ENCODE measurements at places on chromosomes 6 and 20.
A peak's percentile ranks its signal among the peaks of the same experiment; 100 is the strongest.

DNA sequence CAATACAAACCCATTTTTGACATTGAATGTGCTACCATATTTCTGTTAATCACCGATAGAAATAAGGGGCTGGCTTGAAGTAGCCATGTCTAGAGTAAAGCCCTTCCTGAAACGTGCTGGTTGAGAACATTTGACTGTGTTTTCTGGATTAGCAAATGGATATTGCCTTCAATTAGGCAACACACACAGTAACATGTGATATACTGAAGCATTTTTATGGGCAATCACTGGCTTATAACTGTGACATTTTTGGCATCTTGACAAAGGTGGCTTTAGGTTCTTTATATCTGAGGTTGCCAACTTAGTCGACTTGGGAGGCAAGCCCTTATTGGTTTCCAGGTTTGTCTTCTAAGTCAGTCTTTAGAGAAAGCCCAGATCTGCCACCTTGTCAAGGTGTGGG, 292.9 kb downstream of the BTBD3 start:
- DNase-seq, result no peak

DNA sequence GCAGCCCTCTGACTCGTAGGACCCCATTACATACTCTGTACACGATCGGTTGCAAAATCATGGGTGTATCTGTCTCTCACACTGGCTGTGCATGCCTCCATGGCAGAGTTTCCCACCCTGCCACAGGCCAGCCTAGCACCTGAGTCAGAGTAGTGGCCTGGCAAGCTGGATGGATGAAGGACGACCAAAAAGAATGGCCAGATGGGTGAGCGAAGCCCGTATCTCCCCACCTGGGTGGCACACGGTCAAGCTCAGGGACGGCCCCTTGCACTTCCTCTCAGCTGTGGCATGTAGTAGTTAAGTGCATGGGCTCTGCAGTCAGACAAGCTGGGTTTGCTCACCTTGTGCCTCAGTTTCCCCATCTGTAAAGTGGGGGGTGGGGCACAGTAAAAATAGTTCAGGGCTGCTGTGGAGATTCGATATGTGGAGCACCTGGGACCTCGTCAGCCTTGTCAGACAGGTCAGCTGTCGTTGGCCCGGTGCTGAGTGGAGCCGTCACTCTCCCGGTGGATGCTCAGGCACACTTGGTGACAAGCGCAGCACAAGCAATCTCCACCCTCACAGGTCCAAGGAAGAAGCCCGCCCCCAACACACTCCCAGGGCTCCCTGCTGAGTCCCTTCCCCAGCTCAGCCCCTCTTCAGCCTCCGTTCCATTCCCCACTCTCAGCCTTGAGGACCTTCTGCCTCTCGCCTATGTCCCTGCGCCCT, 12.6 kb downstream of the CPNE5 start:
- no peak for DNase-seq

DNA sequence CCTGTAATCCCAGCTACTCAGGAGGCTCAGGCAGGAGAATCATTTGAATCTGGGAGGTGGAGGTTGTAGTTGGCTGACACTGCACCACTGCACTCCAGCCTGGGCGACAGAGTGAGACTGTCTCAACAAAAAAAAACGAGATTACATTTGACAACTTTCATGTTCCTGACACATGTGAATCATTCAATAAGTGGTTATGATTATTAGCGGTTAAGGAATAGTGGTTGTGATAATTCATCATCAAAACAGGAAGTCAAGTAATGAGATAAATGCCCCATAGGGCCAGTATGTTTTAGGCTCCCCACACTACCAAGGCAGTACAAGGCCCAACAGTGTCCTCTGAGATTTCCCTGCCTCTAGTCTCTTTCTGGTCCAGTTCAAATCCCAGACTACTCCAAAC, 2.5 kb downstream of the HDDC2 start:
- DNase-seq, result no peak

DNA sequence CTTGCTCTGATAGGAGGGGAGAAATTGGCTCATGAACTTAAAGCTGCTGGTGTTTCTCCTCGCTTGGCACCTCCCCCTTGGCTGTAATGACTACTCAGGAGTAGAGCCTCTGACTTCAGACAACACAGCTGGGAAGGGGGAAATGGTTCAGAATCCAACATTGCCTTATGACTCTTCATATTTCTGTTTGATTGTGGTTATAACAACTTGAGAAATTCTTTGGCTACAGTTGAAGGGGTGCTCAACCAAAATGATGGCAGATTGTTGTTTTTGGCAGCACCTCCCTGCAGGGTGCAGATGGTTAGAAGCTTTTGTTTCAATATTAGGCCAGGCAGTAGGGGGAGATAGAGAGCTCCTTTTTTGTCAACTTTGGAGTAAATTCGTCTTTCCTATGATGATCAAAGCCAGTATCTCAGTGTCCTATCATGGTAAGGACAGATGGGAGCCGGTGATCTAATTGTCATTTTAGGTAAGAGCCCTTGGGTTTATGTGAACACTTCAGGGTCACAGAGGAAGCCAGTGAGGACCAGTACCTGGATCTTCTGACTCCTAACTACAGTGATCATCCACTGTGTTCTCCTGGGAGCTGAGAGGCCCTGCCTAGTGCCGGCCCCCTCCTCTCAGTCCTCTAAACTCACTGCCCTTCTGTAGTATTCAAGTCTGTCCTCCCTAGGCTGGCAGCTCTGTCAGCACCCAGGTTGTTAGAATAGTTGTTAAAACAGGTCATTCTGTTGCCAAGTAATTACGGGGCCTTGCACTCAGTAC, 39.9 kb downstream of the RPRD1B start:
- DNase-seq, result peak; percentile 92

DNA sequence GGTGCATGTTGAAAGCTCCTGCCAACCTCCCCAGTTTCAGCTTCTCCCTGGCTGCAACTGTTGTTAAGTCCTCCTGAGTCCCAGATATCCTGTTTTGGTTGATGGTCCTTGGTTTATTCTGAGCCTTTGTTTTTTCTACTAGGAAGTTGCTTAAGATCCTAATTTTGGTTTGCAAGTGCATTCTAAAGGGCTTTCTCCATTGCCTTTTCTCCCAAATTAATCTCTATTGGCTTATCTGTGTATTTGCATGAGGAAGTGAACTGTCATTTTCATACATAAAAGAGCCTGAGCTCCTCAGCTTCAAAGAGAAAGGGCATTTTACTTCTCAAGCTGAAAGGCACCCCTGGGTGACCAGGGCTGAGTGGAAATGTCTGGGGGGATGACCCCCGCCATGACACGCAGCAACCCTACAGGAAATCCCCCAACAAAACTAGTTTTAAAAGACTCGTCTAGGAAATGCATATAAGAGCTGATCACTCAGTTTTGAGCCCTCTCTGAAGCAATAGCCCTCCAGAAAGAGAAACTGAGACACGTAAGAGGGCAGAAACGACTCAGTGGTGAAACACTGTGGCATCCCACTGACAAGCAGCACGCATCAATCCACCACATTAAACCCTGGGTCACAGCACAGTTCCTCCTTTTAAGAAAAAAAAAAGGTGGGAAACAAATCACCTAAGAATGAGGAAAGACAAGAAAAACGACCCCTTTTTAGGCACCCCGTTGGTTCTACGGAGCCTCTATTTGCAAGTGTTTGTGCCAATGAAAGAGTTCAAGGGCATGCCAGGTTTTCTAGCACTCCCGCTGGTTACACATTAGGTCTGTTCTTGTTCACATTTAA, 140.9 kb downstream of the THBS2 start:
- DNase-seq, result no peak

- no peak for DNase-seq
These were observed 147.9 kb upstream of the PDE7B start for GRCh38 chr6:135703621-135704020.

DNA sequence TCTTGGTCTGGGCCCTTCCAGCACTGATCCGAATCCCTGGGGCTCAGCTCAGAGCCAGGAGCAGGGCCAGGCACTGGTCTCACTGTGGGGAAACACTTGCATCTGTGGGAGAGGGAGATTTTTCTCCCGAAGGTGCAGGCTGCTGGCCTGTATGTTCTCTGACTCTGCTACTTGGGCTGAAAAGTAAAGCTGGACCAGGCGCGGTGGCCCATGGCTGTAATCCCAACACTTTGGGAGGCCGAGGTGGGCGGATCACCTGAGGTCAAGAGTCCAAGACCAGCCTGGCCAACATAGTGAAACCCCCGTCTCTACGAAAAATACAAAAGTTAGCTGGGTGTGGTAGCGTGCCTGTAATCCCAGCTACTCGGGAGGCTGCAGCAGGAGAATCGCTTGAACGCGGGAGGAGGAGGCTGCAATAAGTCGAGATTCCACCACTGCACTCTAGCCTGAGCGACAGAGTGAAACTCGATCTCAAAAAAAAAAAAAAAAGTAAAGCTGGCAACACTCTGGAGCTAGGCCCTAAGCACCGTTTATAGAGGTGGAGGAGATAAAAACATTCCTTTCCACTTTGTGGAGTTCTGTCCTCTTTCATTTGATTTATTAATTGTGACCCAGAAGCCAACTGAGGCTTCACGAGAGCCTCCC, 41.7 kb downstream of the JPH2 start:
- no peak for DNase-seq

- DNase-seq, result no peak
These were observed at the start of gene CYP24A1 for GRCh38 chr20:54173653-54174456. TSS of gene CYP24A1 (minus strand) at chr20:54173986. CDS start at chr20:54173579, 407 bp downstream.

DNA sequence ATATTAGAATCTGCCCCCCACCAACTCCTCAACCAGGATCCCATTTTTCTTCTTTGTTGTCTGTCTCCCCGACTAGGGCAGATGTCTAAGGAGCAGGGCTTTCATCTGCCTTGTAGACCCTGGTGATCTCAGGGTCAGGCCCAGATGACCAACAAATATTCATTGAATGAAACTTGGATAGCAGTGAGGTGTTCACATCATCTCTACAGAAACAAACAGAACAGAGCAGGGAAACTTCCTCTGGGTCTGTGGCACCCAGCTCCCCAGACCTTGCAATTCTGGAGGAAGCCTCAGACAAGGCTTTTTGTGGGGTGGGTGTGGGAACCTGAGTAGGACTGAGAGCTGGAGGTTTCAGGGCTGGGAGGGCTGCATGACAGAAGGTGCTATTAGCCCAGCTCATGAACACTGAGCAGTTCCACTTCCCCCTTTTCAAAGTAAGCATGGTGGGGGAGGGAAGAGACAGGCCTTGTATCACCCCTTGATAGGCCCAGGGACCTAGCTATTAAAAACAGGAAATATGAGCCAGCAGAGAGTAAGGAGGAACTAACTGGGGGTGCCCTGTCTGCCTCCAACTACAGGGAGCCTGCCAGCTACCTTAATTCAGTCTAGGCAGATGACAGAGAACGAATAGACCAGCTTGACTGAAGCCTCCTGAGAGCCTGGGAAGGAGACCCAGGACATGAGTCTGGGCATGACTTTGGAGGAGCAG, 37.3 kb upstream of the TOP1 start:
- DNase-seq, result no peak

GRCh38 chr6:108556866-108557493, 3.7 kb upstream of the FOXO3 start:
- no peak for DNase-seq

GRCh38 chr6:25066593-25066992, 130.8 kb upstream of the RIPOR2 start:
- DNase-seq, result no peak

DNA sequence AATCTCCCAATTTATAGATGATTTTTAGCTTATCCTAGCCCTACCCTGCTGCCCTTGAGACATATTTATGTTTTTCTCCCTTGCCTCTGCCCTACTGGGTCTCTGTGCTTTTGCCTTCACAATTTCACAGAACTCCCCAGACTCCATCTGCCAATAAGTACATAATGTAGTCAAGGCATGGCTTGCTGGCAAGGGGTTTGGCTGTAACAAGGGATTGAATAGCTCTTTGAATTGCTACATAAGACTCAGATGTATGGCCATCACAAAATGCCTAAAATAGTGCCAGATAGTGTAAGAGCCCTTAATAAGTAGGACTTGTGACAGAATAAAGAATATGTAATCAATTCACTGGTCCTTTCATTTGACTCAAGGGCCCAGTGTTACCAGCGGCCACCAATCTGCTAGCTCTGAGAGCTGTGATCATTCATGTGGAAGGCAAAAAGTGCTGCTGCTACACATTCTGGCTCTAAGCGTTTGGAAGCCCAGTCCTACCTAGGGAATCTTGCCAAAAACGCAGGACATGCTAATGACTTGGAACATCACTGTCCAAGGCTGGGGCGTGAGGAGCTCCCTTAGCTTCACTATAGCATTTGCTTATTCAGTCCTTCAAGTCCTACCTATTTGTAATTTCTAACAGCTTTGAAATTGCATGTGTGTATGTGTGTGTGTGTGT, 20.5 kb downstream of the CLVS2 start:
- no peak for DNase-seq

DNA sequence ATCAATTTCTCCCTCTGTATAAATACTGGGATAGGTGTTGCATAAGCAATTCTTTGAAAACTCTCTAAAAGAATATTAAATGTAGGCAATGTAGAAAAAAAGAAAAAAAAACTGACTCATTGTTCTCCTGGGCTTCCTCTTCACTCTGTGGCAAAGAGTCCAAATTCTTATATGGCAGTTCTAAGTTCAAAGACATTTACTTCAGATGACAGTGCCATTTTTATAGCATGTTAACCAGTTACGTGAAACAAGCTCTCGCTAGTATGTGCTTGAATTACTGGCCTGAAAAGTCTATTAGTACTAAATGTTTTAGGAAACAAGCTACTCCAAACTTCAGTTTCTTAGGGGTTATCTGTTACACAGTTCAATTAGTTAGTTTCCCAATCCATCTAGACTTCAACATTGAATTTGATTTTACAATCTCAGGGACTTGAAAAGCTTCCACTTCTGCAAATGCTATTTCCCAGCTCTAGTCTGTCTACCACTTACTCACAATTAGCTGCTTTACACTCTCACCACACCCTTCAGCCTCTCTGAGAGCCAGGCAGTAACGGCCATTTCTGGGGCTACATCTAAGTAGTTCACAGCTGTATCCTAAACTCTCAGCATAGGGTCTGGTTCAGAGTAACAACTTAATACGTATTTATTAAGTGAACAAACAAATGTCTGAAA, 100.4 kb downstream of the OGFRL1 start:
- no peak for DNase-seq

DNA sequence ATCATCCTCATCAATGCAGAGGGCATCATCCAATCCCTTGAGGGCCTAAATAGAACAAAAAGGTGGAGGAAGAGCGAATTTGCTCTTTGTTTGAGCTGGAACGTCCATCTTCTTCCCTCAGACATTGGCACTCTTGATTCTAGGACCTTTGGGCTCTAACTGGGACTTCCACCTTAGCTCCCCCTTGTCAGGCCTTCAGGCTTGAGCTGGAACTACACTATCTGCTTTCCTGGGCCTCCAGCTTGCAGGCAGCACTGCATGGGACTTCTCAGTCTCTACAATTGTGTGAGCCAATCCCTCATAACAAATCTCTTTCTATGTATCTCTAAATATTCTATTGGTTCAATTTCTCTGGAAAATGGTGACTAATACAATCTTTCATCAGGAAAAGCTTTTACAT, 155.4 kb downstream of the MCHR2 start:
- DNase-seq, result no peak

- DNase-seq, result no peak
These were observed 477.3 kb upstream of the IRAK1BP1 start for GRCh38 chr6:78390066-78390465.

DNA sequence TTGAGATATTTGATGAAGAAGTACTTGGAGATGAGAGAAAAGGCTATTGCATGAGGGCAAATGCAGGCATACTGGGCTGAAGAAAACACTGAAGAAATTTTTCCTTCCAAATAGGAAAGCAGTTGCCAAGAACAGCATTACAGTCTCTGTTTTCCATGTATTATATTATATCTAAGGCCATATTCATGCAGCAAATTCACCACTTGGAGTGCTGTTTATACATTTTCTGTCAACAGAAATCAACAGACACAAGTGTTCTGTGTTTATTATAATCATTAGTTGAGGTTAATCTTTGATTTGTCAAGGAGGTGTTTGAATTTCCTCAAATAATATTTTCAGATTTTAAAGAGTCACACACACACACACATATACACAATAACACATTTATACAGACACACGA, 268.8 kb upstream of the PLCB4 start:
- no peak for DNase-seq
